ENCODE measurements at places on chromosomes 2 and 18.

DNA sequence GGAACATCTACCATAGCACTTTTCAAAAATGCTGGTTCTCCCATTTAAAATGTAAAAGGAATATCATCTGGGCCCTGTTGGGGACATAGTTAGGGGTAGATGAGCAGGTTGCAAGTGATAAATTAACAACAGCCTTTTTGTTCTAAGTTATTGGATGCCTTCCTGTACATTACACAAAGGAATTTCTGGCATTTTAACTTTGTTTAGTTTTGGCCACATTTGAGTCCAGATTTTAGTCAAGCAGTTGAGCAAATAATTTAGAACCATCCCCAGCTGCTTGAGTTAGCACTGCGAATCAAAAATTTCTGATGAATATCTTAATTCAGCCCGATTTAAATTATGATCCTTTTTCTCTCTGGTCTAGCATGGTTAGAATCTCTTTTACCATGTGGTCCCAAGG is 124.4 kb downstream of the TTC27 start:
- DNase-seq, result no peak

GRCh38 chr18:54209471-54210180 is 14.8 kb downstream of the MBD2 start:
- DNase-seq, result no peak

- DNase-seq, result no peak
These were observed 206.2 kb downstream of the ARL4C start for GRCh38 chr2:234290671-234291070.

- no peak for DNase-seq
These were observed 13.0 kb downstream of the IMPA2 start for GRCh38 chr18:11994336-11994702.

DNA sequence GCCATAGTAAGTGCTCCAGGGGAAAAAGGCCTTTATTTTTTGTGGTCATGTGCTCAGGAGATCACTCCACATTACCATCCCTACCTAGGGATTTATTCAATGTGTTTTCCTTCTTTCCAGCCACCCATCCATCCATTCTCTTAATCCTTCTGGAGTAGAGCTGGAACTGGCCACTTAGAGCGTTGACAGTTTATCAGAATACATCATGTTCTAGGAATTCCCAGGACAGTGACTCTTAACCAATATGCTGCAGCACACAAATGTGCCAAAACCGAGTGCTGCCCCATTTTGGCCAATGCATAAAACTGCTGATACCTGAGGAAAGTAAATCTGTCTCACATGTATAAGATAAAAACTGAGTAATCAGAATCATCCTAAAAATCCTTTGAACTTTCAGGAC is 63.7 kb downstream of the FARSB start:
- no peak for DNase-seq

- DNase-seq, result no peak
These were observed 95.4 kb downstream of the CDK15 start for GRCh38 chr2:201901786-201902185.

DNA sequence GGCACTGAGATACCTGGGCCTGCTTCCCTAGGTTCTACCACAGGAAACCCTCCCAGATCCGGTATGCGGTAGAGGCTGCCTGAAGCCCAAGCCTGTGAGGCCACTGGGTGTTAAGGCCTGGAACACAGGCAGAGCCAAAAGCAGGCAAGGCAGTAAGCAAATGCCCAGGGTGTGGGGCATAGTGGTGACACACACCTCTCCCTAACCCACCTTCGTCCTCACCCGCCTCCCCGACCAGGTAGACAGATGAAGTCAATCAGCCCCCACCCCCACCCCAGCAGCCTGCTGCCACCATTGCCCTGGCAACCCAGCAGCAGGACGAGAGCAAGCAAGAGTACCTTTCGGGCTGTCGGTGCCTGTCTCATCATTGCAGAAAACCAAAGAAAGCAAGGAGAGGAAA is 6.1 kb downstream of the DCTN1 start:
- no peak for DNase-seq

DNA sequence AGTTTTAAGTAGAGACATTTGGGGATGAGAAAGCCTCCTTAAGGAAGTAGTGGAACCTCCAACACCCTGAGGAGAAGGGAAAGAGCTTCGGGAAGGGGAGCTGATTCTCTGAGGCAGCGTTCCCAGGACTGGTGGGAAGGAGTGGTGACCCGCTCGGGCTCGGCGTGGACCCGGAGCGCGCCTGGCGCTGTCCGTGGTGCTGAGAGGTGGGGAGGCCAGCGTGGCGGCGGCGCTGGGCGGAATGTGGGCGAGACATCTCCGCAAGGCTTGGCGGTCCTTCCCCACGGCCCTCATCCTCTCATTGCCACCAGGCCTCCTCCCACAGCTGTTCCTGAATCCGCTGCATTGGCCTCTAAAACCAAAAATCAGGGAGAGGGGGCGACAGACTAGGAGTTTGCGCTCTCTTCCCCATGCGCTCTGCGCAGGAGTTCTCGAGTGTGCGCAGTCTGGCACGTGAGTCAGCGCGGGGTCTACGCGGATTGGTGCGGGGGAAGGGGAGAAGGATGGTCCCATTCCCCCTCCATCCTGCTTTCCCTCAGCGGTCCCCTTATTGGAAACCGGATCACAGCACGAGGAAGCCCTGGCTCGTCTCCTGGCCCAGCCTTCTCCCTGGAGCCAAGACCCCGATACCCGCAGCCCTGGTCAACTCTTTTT is 857 bp downstream of the RESP18 start:
- DNase-seq, result no peak

GRCh38 chr2:130729322-130730299 is 741 bp downstream of the GPR148 start:
- DNase-seq, result no peak

- DNase-seq, result no peak
These were observed 191.0 kb upstream of the FN1 start for GRCh38 chr2:215626812-215627281.

DNA sequence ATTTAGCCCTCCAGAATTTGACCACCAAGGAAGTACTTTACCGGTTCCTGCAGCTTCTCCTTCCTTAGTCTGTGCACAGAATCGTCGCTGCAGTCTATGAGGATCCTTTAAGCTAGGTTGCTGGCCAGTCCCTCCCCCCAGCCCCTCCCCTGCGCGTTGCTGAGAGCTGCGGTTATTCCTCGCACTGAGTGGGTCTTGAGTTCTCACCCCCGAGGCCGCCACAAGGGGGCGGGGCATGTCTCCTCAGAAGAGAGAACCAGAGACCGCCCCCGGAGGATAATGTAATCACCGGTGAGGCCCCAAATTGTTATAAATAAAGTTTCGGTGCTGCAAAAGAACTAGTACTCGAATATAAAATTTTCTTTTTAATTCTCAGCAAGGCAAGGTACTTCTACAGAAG is 1184.9 kb upstream of the CDH2 start:
- DNase-seq, result no peak

- DNase-seq, result no peak
These were observed 29.1 kb upstream of the ALK start for GRCh38 chr2:29950481-29950880.

DNA sequence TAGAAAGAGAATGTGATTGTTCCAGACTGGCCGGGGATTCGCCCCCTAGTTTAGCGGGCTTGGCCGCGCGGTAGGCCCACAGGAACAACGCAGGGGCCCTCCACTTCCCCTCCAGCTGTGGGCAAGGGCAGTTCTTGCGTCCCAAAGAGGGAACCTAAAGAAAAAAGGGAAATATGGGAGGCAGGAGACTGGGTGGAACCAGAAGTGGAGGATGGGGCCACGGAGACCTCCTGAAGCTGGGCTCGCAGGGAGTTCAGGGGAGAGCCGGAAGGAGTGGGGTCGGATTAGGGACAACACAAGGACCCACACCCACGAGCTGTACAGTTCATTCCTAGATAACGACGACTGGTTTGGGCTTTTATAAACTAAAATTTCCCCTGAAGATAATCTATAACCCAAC is 18.2 kb downstream of the GNLY start:
- DNase-seq, result no peak

DNA sequence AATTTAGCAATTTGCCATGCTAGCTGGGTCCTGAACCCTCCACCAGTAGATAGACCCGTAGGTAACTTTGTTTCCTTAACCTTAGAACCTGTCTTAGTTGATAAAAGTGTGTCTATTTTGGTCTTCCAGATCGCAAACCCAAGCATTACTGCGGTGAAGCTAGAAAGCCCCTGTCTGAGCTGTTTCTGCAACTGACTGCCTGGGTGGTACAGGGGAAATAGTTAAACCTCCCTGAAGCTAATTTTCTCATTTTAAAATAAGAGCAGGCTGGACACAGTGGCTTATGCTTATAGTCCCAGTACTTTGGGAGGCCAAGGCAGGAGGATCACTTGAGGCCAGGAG is 101.7 kb upstream of the MSH2 start:
- DNase-seq, result no peak

DNA sequence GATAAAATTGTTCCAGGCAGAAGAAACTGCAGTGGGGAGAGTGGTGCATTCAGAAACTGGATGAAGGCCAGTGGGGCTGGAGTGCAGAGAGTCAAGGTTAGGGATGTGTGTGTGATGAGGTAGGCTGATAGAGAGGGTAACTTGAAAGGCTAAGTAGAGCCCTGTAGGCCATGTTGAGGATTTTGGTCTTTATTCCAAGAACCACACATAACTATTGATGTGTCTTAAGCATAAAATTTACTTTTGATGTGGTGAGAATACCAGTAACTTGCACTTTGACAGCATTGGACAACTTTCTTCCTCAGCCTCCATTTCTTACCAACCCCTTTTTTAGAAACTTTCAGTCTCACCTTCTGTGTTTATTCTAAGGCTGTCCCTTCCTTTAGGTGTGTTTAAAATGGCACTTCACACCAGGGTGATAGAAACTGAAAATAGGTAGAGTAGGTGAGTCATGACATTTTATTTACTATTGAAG is 22.6 kb downstream of the MTX2 start:
- no peak for DNase-seq

- peak; percentile 78 for DNase-seq
These were observed 101.7 kb downstream of the AGAP1 start for GRCh38 chr2:235595422-235596010.

DNA sequence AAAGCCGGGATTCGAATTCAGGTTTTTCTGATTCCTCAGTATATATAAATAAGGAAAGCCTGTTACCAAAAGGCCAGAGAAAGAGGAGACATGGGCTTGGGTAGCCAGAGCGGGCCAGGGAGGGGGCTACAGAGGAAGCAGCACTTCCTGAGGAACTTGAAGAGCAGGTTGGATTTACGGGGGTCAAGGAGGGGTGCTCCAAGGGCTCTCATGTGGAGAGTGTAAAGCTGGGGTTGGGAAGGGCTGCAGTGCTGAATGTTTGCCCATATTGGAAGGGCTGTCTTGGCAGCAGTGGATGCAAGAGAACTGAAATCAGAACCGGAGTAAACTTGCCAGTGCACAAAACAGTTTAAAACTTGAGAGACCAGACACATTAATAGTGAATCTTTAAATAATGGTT is 511.5 kb downstream of the CNTNAP5 start:
- DNase-seq, result no peak

GRCh38 chr18:28820353-28820752 is 643.4 kb upstream of the CDH2 start:
- no peak for DNase-seq

DNA sequence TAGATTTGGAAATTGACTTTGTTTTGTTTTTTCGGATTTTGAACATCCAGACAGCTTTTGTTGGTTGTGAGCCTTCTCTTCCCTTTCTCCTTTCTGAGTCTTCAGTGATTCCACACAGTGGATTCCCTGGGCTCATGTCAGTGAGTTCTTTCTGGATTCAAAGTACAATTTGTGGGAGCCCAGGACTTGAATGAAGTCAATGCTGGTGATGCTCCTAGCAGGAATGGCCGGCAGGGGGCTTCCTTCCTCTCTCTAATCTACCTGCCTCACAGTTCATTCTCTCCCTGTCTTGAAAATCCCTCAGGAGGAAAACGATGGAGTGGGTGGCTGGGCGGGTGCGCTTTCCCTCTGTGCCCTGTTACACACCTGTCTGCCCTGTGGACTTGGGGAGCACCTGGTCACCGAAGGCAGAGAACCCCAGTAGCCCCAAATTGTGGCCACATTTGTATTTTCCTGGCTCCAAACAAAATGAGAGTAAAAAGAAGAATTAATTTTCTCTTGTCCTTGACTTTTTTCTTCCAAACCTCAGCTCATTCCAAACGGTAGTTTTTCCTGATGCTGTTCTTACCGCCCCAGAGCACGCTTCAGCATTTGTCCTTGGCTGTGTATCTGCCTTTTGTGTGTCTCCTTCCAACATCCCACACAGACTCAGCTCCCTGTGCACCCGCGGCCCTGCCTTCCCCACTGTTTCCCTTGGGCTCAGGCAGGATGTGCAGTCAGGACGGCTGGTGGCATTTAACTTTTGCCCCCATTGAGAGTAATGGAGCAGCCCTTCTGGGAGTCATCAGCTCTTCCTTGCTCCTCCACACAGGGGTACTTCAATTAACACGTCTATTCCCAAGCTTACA is 86.6 kb downstream of the MARCO start:
- no peak for DNase-seq

- no peak for DNase-seq
These were observed 9.3 kb upstream of the PLEKHM3 start for GRCh38 chr2:208034503-208035140.

- no peak for DNase-seq
These were observed 52.4 kb downstream of the RABL2A start for GRCh38 chr2:113679457-113679856.

DNA sequence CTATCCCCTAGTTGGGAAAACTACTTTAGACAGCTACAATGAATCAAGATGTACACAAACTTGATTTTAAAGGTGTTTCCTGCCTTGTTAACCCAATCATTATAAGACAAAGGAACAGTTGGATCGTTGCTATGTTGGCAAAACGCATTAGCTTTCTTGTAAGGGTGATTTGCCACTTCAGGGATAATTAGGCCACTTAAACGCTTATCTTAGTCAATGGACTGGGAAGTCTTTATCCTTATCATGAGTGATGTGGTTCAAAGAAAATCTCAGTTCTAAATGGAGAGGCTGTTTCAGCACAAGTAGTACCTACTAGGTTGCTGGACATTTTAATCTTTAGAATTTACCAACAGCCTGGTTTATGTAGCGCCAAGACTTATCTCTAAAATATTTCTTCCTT is 406.1 kb upstream of the MEX3C start:
- no peak for DNase-seq

DNA sequence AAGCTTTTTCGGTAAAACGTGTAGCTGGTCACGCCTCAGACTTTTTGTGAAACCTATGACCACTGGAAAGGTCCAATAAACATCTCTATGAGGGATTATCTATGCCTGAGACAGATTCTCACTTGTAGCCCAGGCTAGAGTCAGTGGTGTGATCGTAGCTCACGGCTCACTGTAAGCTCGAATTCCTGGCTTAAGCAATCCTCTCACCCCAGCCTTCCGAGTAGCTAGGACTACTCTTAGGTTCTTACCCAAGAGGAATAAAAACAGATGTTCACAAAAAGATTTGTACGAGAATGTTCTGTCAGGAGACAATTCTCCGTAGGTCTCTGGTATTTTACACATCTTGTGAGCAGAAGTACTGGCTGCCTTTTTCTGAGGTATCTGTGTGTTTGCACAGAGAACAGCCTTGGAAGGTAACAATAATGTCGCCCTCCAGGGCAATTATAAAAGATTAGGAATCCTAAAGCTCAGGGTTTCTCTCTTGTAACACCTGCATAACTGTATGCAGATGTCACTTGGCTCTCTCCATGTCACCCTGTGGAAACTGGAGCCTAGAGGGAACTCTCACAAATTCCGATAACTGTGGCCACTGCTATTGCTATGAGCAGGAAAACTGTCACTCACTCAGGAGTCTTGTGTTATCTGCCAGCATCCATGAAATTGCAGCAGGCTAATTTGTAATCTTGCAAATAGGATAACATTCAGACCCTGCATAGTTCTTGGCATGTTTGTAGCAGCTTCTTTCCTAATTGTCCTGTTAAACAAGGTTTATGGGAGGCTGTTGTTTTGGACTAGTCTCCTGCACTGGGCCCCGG is 25.5 kb upstream of the RALBP1 start:
- DNase-seq, result no peak

All from hippocampal formation (tissue), 2 donors.